Left forelimb (tissue), 1 donor: ENCODE measurements at places on chromosomes 3 and 15.

- no peak for DNase-seq
These were observed 127.5 kb downstream of the CHST2 start for GRCh38 chr3:143247073-143247472.

DNA sequence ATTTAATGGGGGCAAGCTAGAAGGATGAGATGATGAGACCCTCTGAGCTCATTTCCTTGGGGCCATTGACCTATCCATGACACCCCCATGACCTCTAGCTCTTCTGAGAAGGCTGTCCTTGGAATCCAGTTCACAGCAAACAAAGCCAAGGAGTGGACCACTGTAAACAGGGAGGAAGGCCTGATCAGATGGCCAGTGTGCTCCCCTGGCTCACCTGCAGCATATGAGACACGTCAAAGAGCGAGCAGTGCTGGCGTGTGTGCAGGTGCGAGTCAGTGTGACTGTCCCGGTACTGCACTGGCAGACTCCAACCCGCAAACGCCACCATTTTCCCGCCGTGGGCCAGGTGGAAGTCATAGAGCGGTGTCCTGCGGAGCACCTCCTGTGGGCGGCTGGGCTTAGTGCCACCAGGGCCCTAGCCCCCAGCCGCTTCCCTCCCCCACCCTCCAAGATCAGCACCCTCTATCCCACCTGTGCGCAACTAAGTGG is 339 bp downstream of the AMT start:
- no peak for DNase-seq

DNA sequence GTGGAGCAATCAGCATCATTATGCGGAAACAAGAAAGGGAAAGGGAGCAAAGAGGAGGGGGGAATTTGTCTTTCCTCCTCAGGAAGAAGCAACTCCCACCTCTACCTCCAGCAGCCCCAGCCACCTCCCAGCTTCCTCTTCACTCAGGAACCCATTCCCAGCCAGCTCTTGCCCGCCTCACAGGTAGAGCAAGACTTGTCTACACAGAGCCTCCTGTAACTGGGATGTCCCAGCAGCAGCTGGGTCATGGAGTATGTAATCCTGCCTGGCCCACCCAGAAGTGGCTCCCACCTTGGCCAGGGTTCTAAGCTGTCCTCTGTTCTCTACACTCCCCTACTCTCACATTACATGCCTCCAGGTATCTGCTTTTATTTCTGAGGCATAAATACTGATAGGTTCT is 14.0 kb downstream of the IGDCC3 start:
- no peak for DNase-seq

- no peak for DNase-seq
These were observed 40.5 kb downstream of the TRAT1 start for GRCh38 chr3:108862865-108863798.

DNA sequence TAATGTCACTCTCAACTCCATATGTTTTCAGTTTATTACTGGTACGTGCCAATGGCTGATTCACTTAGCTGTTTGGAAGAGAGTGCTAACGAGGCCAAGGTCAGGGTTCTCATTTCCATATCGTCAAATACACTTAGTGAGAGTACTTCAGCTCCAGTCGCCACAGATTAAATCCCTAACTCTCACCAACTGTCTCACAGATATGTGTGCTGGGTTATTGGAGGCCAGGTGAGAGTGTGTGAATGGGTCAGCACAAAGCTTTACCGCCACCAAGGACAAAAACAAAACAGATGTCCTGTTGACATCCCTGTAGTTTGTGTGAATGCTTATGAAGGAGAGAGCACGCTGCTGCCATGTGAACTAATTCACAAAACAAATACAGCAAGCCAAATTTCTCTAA is 133.5 kb upstream of the TBL1XR1 start:
- no peak for DNase-seq

GRCh38 chr15:84864444-84864795 is 20.0 kb upstream of the SLC28A1 start:
- DNase-seq: no peak

DNA sequence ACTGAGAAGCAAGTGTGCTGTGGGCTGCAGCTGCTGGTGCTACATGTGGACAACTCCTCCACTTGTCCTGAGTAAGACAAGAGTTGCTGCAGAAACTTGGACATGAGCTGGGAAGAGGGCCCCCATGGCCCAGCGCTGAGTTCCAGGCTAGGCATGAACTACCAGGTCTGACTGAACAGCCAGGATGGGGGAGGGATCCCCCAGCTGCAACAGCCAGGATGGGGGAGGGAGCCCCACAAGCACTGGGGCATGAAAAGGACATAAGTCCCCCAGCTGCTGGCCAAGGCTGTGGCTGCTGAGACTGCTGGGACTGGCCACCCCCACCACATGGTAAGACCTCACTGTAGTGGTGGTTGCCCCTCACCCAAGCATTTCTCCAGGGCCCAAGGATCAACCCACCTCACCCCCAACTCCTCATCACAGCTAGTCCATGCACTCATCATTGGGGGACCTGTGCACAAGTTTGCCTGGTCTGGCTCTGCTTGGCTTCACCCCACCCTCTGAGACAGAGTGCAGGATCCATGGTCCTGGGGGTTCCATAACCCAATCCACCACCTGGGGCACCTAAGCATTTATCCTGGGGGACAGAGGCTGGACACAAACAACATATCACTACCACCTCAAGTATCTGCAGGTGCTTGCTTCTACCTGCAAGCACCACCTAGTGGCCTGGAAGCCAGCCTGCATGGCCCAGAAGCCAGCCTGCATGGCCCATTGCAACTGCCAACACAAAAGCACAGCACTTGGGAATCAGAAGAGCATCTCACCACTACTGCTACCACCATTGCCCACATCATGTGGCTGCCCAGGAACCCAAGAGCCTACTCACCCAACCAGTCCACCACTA is 84.5 kb upstream of the STT3B start:
- no peak for DNase-seq

DNA sequence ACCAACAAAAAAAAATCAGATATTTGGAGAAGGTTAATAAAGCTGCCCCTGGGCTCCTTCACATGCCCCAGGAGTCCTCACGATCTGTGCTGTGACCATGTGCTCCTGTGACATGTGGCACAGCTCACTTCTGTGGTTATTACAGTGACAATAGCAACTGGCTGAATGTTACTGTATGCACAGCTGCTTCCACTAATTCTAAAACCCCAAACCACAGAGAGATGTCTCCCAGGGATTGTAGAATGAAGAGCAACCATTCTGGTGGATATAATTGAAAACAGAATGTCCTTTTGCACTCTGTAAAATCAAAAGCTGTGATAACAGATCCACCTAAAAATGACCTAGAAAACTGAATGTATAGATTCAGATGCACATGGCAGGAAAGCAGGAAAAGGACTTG is 489.2 kb upstream of the CNTN4 start:
- DNase-seq: no peak

DNA sequence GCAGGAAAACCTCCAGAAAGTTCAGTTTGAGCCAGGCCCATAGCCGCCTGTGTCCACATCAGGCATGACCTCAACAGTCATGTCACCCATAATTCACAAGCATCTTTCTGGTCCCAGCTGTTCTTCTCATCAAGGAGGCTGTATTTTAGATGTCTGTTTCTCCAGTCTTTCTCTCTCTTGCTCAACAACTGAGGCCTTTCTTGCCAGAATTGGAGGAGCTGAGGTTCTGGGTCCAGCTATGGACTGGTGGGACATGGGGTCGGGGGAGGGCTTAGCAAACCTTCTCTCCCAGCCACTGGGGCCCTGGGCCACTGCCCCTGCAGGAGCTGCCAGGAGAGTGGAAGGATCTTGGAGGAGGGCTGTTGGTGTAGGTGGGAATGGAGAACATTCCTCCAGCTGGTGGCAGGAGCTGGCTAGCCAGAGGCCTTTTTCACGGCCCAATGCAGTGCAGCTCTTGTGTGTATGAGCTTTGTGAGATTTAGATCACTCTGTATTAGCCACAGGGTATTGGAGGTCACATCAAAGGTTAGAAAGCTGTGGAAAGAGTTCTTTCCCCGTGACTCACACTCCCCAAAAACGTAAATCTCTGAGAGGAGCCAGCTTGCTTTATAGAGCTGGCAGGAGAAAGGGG is 23.5 kb downstream of the MAGEF1 start:
- no peak for DNase-seq

- no peak for DNase-seq
These were observed 67.4 kb upstream of the UNC13C start for GRCh38 chr15:53910852-53911251.

DNA sequence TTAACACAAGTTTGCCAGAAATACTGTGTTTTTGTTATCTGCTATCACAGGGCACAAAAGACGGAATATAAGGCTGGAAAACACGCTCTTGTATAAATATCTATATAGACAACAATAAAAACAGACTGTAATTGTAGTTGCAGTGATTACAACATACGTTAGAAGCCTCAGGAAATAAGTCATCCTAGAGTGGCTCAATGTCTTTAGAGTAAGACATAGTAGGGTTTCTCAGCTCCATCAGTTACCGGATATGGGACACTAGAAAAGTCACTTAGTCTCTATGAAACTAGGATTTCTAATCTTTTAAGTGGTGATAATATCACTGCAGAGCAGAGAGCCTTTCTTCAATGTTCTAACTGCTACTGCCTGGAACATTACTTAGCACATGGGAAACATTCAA is 208.8 kb downstream of the STAG1 start:
- DNase-seq: no peak

- DNase-seq: no peak
These were observed 132.7 kb downstream of the SLC25A26 start for GRCh38 chr3:66353530-66353929.

GRCh38 chr15:74816624-74817369 is 4.2 kb downstream of the LMAN1L start:
- no peak for DNase-seq

GRCh38 chr15:87734571-87735373 is 521.8 kb downstream of the NTRK3 start:
- DNase-seq: no peak

- no peak for DNase-seq
These were observed 361.0 kb downstream of the SHQ1 start for GRCh38 chr3:72487078-72487765.

DNA sequence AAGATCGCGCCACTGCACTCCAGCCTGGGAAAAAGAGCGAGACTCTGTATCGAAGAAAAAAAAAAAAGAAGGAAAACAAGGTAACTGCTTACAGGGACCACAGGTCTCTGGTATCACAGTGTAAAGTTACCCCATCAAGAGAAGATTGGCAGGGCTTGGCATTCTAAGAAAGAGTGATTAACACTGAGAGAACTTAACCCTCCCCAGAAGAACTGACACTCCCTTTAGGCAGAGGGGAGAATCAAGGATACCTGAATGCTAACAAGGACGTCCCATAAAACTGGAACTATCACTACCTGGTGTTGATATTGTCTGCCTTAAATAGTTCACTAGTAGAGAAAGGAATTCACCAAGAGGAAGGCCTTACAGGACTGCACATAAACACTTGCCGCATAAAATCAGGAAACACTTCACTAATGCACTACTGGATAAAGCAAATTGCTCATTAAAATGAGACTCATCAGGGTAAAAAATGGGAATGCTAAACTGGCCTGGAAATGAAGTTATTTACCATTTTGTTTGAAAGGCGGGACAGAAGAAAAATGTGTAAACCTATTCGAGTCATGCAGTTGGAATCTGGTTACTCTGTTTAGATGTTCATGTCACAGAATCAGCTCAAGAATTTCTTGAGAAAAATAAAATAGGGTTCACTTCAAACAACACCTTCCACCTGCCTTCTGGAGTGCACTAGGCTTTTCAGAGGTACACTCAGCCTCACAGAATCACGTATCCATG is 121.6 kb downstream of the FOXP1 start:
- no peak for DNase-seq

DNA sequence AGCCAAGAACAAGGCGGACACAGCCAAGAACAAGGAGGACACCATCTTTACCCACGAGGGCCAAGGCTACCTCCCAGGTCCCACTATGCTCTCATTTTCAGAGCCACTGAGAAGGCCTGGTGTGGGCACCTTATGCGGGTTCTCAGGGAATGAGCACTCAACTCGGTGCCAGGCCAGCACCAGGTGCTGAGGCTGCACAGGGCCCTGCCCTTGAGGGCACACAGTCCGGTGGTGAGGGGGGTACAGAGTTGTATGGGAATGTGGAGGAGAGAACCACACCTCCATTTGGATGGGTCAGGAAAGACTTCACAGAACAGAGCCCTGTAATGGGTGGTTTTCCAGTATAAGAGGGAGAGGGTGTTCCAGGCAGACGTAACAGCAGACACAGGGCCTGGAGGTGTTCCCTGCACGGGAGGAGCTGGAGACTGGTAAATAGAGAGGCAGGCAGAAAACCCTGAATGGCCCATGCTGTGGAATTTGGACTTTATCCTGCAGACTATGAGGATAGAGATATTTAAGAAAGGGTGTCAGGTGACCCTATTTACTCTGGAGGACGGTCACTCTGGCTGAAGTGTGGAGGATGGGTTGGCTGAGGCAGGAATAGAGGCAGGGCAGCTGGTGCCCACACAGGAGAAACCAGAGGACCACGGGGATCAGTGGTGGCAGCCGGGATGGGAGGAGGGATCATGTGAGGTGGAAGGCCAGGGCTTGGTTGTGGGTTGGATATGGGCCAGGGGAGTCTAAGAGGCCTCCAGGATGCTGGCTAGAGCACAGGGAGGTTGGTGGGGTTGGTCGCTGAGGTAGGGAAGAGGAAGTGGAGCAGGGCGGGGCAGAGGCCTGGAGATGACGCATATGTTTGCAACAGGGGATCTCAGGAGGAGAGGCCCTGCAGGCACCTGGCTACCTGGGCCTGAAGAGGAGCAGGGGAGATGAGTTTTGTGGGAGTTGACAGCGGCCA is 34.6 kb downstream of the CRABP1 start:
- no peak for DNase-seq

DNA sequence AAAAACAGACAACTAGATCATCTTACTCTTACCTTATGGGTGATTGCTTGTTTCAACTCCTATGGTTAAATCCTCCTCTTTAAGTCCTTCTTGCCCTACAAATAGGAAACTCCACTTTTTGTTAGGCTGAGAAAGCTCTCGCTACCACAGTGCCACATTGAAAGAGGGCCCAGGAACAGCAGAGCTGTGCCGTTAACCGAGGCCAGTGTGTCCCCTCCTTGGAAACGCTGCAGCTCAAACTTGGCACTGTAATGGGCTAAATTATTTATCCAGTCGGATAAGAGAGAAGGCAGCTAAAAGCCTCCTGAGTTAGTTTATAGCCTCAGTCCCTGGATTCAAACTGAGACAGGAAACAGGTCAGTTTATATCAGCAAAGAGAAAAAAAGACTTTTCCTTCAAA is 46.1 kb downstream of the KBTBD12 start:
- DNase-seq: no peak

GRCh38 chr3:100561459-100562158 is 47.8 kb upstream of the ADGRG7 start:
- no peak for DNase-seq

- DNase-seq: no peak
These were observed 248.1 kb downstream of the ERC2 start for GRCh38 chr3:56219894-56220805.

GRCh38 chr3:126082362-126083137 is 1.4 kb downstream of the SLC41A3 start:
- no peak for DNase-seq

- DNase-seq: no peak
These were observed 185.8 kb upstream of the DCBLD2 start for GRCh38 chr3:99087277-99087676.

DNA sequence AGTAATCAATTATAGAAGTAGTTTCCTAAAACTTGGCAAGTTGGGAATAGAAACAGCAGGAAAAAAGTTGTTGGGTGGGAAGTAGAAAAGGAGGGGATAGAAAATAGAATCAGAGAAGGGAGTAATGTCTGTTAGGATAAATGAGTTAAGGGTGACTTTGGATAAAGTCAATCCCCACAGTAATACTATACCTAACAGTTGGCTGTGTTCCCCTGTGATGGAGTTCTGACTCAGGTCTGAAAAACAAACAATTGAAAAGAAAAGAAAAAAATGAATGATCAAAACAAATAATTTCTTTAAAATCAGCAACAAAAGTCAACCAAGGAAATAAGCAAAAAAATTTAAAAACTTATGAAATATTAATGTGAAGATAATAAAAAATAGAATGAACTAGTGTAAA is 50.3 kb downstream of the EMC4 start:
- DNase-seq: no peak
